Endothelial cell of coronary artery (primary cell): ENCODE measurements at places on chromosomes 11 and 22. TPM values are rescaled to one million over a fixed set of nuclear protein-coding genes. Genes with fewer than 3 reads are reported as not detected.

CTSC gene
- 71.5 and 98.2 TPM in 2 replicates for total RNA-seq

SYCE3 gene
- total RNA-seq: not detected in 2 replicates

OR51I1 gene
- total RNA-seq: not detected in 2 replicates

MOGAT2 gene
- not detected in 2 replicates for total RNA-seq
